NCI-H1930 (cell line): ENCODE measurements at places on chromosomes 1 and 21.

GRCh38 chr1:26526287-26526686, 3.3 kb upstream of the RPS6KA1 start:
- DNase-seq: no peak

GRCh38 chr21:41283211-41283818, 33.3 kb upstream of the FAM3B start:
- DNase-seq: peak; percentile 59

GRCh38 chr1:116558140-116558549, 12.7 kb downstream of the CD58 start:
- no peak for DNase-seq

DNA sequence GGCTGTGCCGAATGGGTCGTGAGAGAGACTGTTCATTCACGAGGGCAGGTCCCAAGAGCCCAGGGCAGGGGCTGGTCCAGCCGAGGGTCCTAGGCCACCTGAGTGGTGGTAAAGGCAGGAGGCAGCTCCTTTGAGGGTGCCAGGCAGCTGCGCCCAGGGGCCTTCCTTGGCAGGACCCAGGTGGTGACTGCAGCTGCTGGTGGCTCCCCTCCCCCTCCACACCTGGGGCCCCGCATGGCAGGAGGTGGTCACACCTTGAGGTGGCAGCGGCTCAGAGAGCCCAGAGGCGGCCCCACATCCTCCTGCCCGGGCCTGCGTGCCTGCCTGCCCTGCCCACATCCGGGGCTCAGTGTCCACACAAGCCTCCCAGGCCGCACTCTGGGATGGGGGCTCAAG, 9.8 kb upstream of the PLCH2 start:
- DNase-seq: no peak

DNA sequence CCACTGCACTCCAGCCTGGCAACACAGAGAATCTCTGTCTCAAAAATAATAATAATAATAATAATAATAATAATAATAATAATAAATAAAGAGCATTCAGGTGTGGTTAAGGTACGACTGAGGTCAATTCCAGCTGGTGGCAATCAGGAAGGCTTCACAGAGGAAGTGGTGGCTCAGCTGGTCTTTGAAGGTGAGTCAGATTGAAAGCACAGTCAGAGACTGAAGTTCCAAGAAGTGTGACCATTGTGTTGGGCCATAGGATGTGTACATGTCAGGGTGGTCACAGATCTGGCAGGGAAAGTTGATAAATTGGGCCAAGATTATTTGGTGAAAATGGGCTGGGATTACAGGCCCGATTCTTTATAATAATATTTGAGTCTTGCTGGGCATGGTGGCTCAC, 31.0 kb upstream of the MED18 start:
- no peak for DNase-seq

DNA sequence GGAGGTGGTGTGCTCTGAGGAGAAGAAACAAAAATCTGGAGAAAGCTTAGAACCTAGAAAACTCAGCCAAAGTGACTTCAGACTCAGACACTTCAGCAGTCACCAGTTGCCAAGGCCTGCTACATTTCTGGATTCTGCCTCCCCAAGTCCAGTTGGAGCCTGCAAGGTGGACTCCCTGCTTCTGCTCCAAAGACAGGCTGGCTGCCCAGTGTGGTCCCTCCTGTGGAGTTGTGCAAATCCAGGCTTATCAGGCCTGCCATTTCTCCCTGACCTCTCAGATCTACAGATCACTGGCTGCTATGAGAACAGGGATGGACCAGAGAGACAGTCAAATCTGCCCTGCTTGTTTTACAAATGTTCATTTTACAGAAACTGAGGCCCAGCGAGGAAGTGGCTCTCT, 9.9 kb downstream of the CACHD1 start:
- DNase-seq: no peak

DNA sequence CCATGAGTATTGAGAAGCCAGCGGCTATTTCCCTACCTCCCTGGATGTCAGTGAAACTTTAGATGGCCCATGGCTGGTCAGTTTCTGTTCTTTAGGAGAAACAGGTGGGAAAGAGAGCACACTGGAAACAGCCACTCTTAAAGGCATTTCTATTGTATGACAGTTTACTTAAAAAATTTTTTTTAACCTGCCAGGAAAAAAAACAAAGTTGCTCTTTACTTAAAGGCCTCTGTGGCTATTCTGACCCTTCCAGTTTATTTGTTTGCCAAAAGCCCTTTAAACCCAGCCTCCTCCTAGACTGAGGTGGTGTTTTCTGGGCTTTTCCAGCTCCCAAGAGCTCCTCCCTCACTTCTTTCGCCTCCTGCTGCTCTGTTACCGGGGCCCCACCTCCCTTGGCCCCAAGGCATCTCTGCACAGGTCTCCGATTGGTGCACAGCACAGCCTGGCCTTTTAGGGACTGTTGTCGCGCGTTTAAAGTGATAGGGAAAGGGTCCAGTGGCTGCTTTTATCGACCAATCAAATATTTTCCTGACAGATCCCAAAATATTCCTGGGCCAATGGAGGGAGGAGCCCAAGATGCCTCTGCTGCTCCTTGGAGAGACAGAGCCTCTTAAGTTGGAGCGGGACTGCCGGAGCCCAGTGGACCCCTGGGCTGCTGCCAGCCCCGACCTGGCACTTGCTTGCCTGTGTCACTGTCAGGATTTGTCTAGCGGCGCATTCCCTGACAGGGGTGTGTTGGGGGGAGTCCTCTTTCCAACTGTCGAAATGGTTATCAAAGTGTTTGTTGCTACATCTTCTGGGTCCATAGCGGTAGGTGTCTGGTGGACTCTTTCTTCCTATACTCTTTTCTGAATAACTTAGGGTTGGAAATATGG, at the start of gene SH3BGR:
TSS of gene SH3BGR (plus strand) at position 639 of the 875 bp plus-strand sequence. CDS start at position 766, 127 bp downstream.
- no peak for DNase-seq

DNA sequence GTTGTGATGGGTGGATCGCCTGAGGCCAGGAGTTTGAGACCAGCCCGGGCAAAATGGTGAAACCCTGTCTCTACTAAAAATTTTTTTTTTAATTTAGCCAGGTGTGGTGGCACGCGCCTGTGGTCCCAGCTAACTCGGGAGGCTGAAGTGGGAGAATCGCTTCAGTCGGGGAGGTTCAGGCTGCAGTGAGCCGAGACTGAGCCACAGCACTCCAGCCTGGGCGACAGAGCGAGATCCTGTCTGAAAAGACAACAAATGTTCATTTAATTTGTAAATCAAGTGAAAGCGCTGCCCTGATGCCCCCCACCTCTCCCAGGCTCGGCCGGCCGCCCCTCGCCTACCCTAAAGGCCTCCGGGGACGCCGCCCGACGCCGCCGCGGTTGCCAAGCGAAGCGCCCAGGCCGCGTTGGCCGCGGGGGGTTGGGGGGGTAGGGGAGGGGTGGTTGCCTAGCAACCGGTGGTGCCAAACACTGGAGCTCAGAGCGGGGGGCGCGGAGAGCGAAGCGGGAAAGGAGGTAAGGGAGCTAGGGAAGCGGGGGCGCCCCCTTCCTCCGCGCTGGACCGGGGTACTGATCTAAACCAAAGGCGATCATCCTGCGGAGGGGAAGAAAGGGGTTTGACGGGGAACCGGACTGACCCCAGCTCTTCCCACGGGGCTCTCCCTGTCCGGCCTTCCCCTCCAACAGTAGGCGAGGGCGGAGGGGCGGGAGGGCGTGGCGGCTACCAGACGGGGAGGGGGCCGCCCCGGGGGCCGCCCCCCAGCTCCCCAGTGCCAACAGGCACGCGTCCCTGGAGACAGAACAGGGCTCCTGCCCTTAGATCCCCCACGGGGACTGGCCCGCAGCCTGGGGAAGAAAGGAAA, at the start of gene TEKT2:
TSS of gene TEKT2 (plus strand) at position 460 of the 862 bp plus-strand sequence. CDS start 828 bp downstream, outside the sequence.
- peak; percentile 87 for DNase-seq

GRCh38 chr1:110035236-110035752, 870 bp downstream of the STRIP1 start:
- no peak for DNase-seq

DNA sequence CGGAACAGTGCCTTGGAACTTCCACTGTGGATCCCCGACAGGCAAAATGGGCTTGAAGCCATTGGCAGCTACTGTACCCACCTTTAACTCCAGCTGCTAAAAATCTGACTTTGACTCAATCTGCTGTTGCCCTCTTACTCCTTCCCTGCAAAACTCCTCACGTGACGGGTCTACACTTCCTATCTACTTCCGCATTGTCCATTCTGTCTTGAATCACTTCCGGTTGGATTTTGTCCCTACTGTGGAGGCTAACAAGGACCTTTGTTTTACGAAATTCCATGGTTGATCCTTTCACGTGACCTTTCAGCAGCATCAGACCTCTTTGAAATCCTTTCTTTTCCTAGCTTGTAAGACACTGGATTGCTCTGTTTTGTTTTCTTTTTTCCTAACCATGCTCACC, 268.4 kb downstream of the PRDM2 start:
- DNase-seq: no peak

GRCh38 chr1:109617291-109617801, 2.1 kb downstream of the GNAT2 start:
- DNase-seq: no peak

- no peak for DNase-seq
Measured at GRCh38 chr1:60129911-60130310, 56.3 kb upstream of the C1orf87 start.

DNA sequence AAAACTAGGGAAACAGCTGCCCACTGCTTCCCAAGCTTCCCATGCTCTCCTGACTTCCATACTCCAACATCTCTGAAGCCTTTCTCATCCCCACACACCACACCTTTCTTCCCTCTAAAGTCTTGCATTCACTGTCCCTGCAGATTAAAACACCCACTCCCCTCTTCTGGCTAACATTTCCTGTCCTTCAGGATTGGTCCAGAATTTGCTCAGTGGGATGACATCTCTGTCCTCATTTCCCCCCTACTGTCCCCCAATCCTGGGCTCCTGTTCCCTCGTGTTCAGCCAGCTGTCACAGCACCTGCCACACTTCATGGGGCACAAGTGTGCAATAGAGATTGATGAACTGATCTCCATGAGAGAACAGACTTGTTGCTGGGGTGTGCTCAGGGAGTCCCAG, 82.7 kb downstream of the KCND3 start:
- no peak for DNase-seq

GRCh38 chr1:203180611-203181330, 5.1 kb upstream of the MYBPH start:
- no peak for DNase-seq

DNA sequence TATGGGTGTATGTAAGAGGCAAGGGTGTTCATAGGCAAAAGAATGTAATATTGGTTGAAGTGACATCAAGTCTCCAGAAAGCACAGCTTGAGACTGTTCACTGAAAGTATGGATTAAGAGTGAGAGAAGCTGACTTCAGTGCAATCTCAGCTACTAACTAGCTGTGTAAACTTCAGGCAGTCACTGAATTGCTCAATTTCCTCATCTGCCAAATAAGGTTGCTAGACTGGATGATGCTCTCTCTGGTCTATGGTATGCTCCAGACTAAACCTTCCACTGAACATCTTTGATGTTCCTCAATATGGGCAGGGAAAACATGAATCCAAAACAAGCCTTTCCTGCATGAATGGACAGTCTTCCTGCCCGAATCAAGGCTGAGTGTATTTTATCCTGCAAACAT, 111.8 kb upstream of the USH2A start:
- DNase-seq: no peak

- no peak for DNase-seq
Measured at GRCh38 chr21:41431788-41432548, 5.9 kb downstream of the MX1 start.

- DNase-seq: no peak
Measured at GRCh38 chr1:238123201-238123600, 232.5 kb upstream of the ZP4 start.

DNA sequence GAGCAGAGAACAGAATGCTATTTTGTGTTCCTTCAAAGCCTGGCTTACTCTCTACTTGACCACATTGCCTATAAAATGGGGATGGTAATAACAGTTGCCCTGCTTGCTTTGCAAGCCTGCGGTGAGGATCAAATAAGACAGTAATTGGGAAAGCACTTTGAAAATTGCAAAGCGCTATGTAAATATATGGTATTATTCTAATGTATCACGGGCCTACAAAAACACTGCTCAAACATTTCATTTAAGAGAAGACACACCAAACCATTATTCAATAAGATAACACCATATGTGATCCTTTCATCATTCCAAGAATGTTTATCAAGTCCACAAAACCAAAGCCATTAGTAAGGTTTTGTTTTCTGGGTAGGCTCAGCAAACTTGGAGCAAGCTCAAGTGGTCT, 208.4 kb downstream of the ROR1 start:
- peak; percentile 16 for DNase-seq

DNA sequence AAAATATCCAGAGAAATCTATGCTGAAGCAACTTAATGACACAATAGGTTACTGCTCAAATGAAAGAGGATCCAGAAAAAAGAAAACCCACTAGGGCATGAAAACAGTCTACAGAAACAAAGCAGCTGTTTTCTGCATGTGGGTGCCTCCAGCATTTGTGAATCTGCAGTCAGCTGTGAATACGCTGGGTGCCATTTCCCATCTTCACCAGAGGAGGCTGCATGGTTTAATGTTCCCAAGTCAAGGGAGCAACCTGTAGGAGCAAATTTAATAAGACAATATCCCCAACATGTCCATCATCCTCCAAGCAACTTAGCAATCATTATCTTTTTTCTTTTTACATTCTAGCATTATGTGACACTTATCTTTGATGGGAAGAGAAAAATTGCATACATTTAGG, 396.6 kb downstream of the BRINP2 start:
- no peak for DNase-seq

DNA sequence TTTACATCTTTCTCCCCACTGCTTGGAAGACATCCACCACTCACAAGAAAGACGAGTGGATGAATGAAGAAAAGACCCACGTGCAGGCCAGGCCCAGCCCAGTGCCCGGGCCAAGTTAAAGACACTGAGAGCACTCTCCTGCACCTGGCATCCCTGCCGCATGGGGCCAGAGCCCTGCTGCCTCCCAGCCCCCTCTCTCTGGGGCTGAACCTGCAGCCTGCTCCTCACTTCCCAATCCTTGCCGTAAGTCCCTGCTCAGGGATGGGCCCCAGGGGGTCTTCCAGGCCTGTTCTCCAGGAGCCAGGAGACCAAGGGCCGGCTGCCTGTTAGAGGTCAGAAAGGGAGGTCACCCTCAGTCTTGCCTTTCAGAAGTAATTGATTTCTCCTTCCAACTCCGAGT, 168.5 kb upstream of the ZC3H12A start:
- DNase-seq: no peak

DNA sequence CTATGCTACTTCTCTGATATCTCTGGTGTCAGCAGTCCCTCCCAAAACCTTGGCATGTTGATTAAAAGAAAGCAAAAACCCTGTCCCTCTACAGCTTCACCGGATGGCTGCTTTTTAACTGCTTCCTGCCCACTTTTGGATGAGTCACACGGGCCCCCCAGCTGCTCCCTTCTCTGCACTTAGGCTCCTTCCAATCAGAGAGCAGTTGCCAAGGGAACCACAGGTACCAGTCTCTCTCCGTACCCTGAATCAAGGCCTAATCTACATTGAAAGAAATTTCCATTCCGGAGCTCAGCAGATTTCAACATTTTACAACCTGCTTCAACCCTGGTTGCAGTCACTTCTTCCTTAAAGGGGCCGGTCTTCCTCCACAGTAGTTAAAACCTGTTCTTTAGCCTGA, 70.6 kb upstream of the GJB5 start:
- no peak for DNase-seq

- no peak for DNase-seq
Measured at GRCh38 chr1:118266436-118266835, 81.4 kb upstream of the SPAG17 start.
